ENCODE measurements at places on chromosomes 3 and 15.

DNA sequence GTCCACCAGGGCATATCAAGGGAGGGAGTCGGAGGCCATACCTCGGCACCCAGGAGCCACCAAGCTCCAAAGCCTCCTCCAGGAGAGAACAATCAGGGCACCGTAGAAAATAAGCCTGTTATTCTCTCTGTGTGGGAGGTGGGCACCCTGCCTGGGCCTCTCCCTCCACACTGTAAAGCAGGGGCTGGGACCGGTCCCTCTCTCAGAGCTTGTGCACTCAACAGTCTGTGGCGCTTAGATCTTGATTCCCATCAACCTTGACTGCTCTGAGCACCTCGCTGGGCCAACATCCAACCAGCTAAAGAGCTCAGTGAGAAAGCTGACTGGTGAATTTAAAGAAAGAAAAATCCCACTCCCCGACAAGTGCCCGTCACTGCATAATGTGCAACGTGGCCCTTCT is 53.0 kb downstream of the PCSK6 start:
- DNase-seq = no peak

- no peak for DNase-seq
These were observed 11.7 kb downstream of the CHST13 start for GRCh38 chr3:126535636-126536035.

DNA sequence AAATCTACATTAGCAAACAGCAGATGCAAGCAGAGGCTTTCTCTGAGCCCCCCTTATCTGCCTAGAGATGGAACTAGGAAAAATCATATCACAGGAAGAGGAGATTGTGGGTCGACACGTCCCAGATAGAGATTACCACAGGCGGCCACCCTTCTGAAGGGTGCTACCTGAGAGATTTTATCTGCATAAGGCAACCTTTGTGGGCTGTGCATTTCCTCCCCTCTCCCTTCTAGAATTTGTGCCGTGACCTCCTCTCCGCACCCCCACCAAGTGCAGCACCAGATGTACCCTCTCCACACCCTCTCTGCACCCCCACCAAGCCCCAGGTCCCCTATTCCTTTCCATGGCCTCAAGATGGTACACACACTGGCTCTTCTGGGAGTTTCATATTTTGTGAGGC is 27.4 kb downstream of the METTL6 start:
- DNase-seq = no peak

GRCh38 chr15:40927873-40928806 is 1.0 kb upstream of the DLL4 start:
- no peak for DNase-seq

GRCh38 chr3:177513815-177514610 is 316.7 kb upstream of the TBL1XR1 start:
- no peak for DNase-seq

DNA sequence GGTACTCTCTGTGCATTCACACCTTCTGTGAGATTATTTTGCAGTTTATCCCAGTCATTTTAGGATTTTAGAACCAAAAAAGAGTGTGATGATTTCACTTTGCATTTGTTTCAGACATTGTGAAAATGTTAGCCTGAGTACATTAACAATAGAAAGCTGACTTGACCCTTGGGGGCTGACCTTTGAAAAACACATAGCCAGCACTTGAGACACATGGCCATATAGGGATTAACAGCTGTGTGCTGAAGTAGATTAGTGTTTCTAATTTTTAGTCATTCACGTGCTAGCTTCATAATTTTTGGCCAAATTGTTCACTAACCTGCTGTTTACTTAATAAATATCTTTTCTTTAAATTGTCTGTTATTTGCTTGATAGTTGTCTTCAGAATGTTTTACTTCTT is 3.5 kb downstream of the FEM1B start:
- DNase-seq = no peak

GRCh38 chr3:74542441-74542840 is 72.0 kb downstream of the CNTN3 start:
- DNase-seq = no peak

- DNase-seq = peak; percentile 29
These were observed 29.1 kb downstream of the ANKRD28 start for GRCh38 chr3:15768421-15769255.
